ENCODE measurements at places on chromosomes 12 and 14.

DNA sequence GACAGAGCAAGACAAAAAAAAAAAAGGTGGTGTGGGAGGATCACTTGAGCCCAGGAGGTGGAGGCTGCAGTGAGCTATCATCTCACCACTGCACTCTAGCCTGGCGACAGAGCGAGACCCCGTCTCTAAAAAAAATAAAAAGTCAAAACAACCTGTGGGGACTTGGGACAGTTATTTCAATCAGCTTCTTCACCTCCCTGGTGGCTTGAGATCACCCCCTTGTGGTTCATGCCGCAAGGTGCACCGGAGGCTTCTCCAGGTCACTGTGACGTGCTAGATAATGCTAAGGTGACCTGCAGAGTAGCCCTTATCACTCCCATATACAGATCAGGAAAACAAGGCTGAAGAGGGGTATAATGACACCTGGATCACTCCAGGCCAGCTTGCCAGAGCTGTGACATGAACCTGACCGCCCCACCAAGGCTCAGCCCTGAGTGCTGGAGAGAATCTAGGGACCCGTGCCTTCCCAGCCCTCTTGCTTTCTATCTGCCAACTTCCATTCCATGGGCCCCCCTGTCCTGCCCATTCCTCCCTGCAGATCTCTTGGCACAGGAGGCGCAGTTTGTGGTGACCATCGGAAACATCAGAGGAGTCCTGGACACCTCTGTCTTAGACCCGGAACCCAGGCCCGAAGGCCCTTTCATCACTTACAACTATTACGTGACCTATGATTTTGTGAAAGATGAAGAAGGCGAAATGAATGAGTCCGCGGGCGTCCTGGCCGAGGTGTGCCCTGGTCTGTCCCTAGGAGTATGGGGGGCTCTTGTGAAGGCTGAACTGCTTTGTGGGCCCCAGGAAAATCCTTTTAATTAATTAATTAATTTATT is 8.1 kb downstream of the LRRC43 start:
- DNase-seq = peak; percentile 49

DNA sequence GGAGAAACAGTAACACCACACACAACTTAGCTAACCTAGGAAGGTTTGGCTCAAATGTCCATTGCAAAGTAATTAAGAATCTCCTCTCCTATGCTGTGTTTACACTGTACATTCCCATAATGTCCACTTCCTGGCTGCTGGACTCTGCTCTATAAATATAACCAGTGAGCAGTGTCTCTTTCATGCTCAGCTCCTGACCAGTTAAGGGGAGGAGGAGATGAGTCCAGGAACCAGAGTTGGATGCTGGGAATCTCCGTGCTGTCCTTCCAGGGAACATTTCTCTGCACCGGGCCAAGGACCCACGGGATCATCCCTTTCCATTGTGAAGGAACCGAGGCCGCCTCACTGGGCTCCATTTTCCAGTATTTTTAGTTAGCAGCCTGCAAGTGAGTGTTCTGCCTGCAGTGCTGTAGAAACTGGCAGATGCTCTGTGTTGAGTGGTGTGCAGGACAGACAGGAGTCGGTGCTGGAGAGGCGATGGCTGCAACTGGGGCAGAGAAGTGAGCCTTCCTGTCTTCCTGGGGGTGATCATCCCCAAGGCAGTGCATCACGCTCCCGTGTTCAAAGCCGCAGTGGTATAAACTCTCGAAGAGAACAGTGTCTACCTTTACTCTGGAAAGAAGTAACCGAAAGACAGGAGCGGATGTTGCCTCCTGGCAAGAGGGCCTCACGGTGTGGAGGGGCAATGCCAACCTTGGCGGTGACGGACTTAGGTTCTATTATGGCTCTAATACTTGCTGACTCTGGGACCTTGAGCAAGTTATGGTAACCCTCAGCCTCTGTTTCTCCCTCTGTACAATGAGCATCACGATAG is 195.5 kb downstream of the CACNA1C start:
- no peak for DNase-seq

- no peak for DNase-seq
Observed at GRCh38 chr12:53998900-53999236, 1.1 kb upstream of the HOXC9 start.

- no peak for DNase-seq
Observed at GRCh38 chr12:124833693-124834122, 30.0 kb downstream of the SCARB1 start.

GRCh38 chr12:14213542-14213941 is 151.9 kb upstream of the ATF7IP start:
- DNase-seq = no peak

DNA sequence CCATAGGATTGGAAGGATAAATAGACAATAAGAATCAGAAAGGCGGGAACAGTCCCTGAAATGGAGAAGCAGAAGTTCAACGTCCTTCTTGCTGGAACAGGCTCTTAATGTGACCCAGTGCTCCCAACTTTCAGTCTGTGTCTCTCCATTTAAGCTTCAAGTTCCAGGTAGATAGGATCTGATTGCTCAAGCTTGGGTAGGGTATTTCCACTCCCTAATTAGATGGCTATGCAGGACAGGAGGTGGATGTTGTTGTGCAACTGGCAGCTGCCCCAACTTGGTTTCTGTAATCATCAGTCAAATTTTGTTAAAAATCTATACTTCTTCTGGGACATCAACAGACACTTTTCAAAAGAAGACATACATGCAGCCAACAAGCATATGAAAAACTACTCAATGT is 266.2 kb downstream of the C12orf75 start:
- DNase-seq = no peak

DNA sequence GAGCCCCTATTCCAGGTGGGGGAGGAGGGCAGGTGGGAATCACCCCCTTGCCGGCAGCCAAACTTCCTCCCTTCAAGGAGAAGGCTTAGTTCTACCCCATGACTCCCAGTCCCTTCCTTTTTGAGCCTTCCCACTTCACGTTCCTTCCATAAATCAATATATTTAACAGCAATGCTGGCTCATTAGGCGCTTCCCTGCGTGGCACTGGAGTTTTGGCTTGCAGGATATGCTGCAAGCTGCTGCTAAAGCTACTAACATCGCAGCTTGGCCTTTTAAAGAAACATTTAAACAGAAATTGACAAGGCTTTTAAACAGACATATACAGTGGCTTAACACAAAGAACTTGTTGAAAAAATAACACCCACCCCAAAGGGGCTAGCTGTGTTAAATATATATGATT is 308.0 kb upstream of the FKBP4 start:
- no peak for DNase-seq

DNA sequence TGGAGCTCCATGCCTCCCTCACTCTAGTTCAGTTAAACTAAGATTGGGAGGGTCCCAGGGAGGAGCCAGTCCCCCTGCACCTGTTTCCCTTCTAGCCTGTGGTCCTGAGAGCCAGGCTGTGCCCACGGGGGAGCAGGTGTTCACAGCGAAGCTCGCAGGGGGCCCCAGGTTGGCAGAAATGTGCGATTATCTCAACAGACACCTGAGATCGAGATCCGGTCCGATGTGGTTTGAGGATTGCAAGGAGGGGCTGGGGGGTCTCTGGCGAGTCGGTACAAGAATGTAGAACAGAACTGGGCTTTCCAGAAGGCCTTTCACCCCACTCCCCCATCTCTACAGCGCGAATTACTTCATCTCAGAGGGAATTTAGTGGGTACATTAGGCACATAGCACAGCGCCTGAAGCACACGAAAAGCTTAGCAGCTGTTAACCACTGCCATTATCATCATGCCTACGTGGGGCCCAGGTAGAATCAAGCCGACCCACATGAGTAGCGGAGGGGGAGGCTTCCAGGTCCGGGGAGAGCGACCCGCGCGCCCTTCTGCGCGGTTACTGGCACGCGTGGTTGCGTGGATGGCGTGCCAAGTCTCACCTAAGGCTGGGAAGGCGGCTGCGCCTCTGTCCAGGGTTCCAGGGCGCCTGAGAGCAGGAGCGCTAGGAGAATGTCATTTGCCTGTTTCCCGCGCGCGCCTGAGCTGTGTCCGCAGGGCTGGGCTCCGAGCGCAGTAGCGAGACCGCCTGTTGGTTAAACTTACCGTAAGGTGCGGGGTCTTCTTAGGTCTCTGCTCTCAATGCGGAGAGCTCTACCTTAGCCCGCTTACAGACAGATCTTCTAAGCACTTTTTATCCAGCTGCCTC is 1539.5 kb upstream of the TMEM132C start:
- DNase-seq = no peak

- DNase-seq = no peak
Observed at GRCh38 chr14:30312214-30312613, 246.7 kb upstream of the G2E3 start.

DNA sequence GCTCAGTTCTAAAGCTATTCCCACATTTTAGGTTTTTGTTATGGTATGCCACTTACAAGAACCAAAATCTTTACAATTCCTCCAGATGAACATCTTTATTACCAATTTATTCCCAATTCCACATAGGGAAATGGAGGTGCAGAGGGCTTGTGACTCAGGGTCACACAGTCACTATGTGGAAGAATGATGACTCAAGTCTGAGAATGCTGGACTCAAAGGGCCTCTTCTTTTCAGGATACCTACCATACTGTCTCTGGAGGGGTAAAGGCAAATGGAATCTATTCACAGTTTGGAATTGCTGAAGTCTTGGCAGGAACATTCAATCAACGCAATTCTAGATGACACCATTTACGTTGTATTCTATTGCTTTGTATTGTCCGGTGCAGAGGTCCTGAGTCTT is 48.2 kb upstream of the MANSC4 start:
- DNase-seq = no peak

- DNase-seq = peak; percentile 61
Observed at GRCh38 chr14:98926146-98926545, 345.9 kb downstream of the BCL11B start.

- DNase-seq = no peak
Observed at GRCh38 chr14:52380294-52380693, 66.2 kb downstream of the PTGER2 start.

DNA sequence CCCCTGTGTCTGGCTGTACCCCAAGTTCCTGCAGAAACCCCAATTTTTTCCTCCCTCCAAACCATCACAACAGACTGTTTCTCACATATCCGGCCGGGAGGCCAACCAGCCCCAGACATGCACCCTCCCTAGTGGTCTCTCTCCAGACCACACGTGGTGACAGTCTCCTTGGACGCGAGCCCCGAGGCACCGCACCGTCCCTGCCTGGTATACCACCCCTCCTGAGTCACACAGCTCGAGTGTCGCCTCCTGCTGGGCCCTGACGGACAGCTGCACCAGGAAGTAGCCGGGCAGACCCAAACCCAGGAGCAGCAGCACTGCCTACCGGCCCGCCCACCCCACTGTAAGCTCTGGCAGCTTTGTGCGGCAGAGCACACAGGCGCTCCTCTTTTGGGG is 97.4 kb downstream of the RFLNA start:
- DNase-seq = no peak

DNA sequence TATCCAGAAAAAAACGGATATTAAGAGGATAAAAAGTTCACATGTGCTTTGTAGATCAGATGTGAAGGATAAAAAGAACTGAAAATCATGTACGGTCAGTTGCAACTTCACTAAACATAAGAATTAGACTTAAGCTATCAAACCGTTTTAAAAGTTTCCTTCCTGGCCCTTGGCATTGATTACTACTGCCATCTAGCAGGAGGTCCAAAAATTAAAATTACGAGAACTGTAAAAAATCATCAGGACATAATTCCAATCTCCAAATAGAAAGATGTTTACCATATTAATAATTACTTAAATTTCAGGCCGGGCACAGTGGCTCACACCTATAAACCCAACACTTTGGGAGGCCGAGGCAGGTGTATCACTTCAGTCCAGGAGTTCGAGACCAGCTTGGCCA is 7.9 kb downstream of the WDR89 start:
- DNase-seq = no peak

GRCh38 chr14:104735830-104736642 is 12.0 kb downstream of the ADSS1 start:
- DNase-seq = no peak

- no peak for DNase-seq
Observed at GRCh38 chr12:79420146-79420618, 270.6 kb downstream of the PAWR start.

DNA sequence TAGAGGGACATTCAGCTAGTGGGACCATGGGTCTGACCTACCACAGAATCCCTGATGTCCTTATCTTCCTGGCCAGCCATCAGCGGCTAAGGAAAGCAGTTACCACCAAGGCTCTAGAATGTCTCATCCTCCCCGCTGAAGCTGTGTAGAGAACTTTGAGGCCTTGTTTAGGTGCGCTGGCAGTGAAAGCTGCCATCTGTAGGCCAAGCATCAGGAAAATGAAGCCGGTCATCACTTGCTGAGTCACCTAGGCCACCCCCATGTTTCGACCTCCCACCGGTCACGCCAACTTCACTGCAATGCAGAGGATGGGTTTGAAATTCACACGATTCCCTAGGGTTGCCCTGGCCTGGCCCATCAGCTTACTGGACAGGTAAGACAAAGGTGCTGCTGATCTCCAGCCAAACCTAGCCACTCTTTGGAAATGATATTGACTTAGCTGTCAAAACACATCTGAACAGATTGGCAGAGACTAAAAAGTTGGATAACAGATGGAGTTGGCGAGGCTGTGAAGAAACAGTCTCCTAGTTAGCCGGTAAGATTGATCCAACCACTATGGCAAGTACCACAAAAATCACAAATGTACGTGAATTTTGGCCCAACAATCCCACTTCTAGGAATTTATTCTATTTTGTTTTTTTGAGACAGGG is 52.0 kb downstream of the NOS1 start:
- no peak for DNase-seq

GRCh38 chr12:87931812-87932211 is 97.4 kb downstream of the C12orf50 start:
- DNase-seq = no peak

DNA sequence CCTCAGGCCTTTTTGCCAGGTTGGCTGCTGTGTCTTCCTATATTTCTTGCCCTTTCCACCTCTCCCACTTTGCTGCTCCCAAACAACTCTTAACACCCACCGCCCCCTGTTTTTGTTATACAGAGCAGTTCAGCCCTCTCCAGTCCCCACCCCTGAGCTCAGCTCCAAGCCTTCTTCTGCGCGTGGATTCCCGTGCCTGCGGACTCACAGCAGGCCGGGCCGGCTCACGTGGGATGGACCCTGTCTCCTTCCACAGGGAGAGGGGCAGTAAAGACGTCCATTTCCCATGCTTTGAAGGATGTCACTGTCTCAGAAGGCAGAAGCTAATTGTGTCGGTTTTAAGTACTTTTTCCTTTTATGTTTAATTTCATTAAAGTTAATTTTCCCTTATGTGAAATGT is 139.4 kb downstream of the CACNA1C start:
- DNase-seq = no peak

- no peak for DNase-seq
Observed at GRCh38 chr12:21350975-21351374, 16.3 kb upstream of the SLCO1A2 start.
